Hindlimb muscle (tissue), 1 donor: ENCODE measurements at places on chromosomes 1 and 21. TPM values are rescaled to one million over a fixed set of nuclear protein-coding genes. Genes with fewer than 3 reads are reported as not detected.

- no peak for DNase-seq
Observed at GRCh38 chr1:151944857-151945575, 35.7 kb upstream of the THEM4 start.

- no peak for DNase-seq
Observed at GRCh38 chr1:154810571-154810970, 59.5 kb downstream of the KCNN3 start.

GRCh38 chr1:151547119-151547899, 7.2 kb downstream of the TUFT1 start:
- peak; percentile 37 for DNase-seq

- DNase-seq: no peak
Observed at GRCh38 chr1:201673915-201674314, 135.0 kb downstream of the NAV1 start.

FCGR1A gene
- 3.0 TPM for polyA plus RNA-seq

GNG4 gene
- polyA plus RNA-seq: 0.28 TPM

GPR3 gene
- polyA plus RNA-seq: 0.49 TPM

FAM110D gene
- polyA plus RNA-seq: 0.98 TPM

RIMKLA gene
- 1.1 TPM for polyA plus RNA-seq

C8A gene
- not detected for polyA plus RNA-seq

GRCh38 chr1:245444147-245444828, 289.5 kb downstream of the KIF26B start:
- DNase-seq: no peak

DNA sequence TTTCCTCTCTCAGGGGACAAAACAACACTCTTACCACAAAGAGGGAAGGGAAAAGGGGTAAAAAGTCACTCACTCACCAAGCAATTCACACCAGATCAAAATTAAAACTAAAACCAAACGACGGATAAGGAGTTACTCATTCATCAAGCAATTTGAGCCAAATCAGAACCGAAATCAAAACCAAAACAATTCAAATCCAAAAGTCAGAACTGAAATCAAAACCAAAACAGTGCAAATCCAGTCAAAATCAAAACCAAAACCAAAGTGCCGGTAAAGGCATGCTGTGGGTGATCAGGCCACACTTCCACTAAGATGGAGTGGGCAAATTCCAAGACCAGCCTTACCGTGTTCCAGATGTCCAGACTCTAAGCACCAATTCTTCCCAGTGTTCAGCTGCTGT, 717.9 kb downstream of the AMY1C start:
- no peak for DNase-seq

- no peak for DNase-seq
Observed at GRCh38 chr1:1748686-1749321, 24.6 kb upstream of the CDK11A start.

DNA sequence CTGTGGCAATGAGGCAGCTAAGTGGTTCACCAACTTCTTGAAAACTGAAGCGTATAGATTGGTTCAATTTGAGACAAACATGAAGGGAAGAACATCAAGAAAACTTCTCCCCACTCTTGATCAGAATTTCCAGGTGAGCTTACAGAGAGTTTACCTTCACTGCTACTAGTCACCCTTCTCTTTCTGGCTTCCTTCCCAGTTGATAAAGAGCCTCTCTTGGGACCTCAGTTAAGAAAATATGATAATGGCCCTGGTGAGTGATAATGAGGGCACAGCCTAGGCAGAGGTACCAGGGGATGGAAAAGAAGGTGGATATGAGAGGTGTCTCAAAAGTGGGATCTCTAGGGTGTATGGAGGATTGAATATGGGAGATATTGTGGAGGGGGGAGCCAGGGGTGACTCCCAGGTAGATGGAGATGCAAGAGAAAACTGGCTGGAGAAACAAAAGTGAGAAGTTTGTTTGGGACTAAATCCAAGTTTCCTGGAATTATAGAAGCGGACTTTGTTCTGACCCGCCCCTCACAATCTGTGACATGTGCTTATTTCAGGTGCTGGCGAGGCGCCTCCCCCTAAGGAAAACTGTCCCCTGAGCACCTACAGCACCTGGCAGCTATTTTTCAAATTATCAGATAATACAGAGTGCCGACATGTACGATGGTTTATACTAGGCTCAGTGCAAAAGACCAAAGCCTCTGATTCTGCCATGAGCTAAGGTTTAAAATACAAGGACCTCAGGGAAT, 13.7 kb downstream of the MTARC2 start:
- DNase-seq: no peak

ST6GALNAC5 gene
- 1.9 TPM for polyA plus RNA-seq

- DNase-seq: no peak
Observed at GRCh38 chr1:212035835-212036605, 472 bp downstream of the DTL start.

- DNase-seq: no peak
Observed at GRCh38 chr1:158286941-158287346, 2.8 kb upstream of the CD1C start.

KCNN3 gene
- polyA plus RNA-seq: 11.8 TPM

DPT gene
- polyA plus RNA-seq: 70.2 TPM

MATN1 gene
- polyA plus RNA-seq: 1.1 TPM

AGT gene
- polyA plus RNA-seq: 17.9 TPM

KCNT2 gene
- polyA plus RNA-seq: 7.0 TPM

DNA sequence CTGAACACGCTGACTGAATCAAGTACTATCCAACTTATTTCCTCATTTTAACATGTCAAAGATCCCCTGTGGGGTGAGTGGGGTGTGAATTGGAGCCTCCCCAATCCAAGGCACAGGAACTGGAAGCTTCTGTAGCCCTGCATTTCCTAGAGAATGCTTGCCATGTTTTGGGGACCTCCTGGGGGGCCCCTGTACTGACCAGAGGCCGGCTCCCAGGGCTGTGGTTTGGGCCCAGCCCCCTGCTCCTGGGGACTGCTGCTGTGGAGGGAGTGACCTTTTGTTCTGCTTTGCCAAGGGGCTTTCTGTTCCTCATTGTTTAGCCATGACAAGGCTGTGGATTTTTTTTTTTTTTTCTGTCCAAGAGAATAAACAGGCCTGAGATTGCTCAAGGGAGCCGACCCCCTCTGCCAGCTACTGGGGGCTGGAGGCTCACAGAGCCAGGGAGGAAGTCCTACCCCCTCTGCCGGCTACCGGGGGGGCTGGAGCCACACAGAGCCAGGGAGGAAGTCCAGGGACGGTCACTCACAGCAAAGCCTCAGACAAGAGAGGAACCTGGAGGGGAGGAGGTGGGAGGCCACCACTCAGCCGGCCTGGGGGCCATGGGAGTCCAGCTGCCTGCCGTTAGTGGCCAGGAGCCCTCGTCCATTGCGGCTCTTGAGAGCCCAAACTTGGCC, 17.4 kb downstream of the TNFRSF1B start:
- DNase-seq: peak; percentile 69
